ENCODE measurements at places on chromosomes 7 and 10.

DNA sequence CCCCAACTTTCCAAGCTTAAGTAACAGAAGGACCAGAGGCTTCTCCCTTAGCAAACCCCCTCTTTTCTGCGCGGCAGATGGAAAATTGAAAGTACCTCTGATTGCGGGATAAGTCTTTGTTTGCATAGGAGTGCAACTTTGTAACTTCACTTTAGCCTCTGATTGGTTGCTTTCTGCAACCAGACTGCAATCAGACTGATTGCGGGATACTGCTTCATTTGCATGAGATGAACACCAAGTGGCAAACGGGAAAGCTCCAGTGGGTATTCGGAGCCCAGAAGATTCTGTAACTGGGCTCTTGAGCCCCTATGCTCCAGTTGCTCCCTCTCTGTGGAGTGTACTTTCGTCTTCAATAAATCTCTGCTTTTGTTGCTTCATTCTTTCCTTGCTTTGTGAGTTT, 260.6 kb downstream of the BAMBI start:
- DNase-seq = no peak

DNA sequence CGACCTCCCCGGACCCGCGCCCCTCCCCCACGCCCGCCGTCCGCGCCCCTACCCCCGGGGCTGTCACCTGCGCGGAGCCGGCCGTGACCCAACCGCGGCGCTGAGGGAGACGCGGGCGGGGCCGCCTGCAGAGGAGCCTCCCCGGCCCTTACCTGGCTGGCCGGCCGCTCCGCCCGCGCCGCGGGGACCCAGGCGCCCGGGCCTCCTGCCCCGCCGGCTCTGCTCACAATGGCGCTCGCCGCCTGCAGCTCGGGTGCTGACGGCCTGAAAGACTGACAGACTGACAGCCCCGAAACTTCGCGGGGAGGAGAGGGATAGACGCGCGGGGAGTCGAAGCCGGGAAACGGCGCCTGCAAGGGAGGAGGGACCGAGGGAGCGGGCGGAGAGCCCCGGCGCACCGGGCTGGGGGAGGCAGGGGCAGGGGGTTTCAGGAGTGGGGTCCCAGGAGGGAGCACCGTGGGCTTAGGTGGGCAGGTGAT, 393 bp downstream of the ZNF467 start:
- no peak for DNase-seq

- no peak for DNase-seq
Measured at GRCh38 chr7:64667311-64667710, 1.4 kb downstream of the ZNF107 start.

- peak; percentile 32 for DNase-seq
Measured at GRCh38 chr10:92657024-92657423, 32.7 kb upstream of the HHEX start.

- peak; percentile 65 for DNase-seq
Measured at GRCh38 chr7:33886149-33886623, 19.2 kb upstream of the BMPER start.

GRCh38 chr10:73648975-73649829, 6.6 kb downstream of the SYNPO2L start:
- peak; percentile 22 for DNase-seq
